ENCODE measurements at places on chromosomes 4 and X.

DNA sequence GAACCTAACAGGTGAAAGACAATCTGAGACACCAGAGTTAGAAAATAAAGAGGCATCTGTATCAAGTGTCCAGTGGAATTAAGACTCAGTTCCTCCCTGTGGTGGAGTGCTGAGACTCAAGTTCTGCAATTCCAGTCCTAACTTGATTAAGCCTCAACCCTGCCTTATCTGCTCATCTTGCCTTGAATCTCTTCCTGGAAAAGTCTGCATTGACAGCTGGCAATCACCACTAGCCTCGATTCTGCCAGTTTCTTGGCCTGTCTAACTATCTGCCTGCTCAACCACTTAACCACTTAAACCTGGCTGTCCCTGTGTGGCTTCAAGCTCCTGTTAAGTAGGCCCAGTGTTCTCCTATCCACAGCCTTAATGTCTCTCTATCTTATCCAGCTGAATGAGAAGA lies 22.4 kb upstream of the NEIL3 start:
- DNase-seq: no peak

GRCh38 chr4:80029364-80029763 lies 43.7 kb downstream of the ANTXR2 start:
- no peak for DNase-seq

- DNase-seq: no peak
Measured at GRCh38 chr4:31261632-31262031, 541.5 kb downstream of the PCDH7 start.

DNA sequence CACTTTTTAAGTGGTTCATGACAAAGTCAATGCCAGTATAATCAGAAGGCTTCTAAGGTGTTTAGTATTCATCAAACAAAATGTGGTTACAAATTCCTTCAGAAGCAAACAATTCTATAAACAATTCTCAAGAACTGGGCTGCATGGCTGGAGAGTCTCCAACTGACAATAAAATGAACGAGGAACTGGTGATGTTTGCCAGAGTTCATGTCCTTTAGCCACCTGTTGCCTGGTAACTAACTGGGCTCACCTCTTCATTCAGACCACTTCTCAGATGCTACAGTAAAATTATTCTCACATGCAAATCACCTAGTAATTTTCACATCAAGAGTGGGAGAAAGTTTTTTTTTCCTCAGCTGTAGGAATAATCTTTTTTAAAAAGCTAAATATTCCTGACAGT lies 53.3 kb downstream of the CAMK2D start:
- DNase-seq: no peak

GRCh38 chrX:39125834-39126233 lies 324.6 kb downstream of the MID1IP1 start:
- DNase-seq: no peak

DNA sequence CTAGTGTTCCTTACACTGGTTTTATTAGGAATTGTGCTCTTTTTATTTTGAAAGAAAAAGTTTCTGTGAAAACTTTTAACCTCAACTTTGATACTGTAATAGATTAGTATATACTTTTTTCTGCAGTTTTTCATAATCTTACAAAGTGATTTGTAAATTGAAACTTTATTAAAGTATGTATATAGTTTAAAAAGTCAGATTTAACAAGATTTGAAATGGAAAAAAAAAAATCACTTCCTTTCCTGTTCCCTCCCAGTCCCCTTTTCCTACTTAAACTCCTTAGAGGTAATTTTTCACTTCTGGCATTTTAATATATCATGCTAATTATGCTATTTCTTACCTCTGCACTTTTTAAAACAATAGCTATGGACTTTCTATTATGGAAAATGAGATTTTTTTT lies 49.3 kb downstream of the PAQR3 start:
- DNase-seq: no peak

- no peak for DNase-seq
Measured at GRCh38 chrX:106933538-106933961, 13.3 kb downstream of the CLDN2 start.

- no peak for DNase-seq
Measured at GRCh38 chrX:46333550-46333949, 211.7 kb downstream of the ZNF674 start.

GRCh38 chr4:3262208-3263052 lies 13.5 kb downstream of the MSANTD1 start:
- DNase-seq: no peak

DNA sequence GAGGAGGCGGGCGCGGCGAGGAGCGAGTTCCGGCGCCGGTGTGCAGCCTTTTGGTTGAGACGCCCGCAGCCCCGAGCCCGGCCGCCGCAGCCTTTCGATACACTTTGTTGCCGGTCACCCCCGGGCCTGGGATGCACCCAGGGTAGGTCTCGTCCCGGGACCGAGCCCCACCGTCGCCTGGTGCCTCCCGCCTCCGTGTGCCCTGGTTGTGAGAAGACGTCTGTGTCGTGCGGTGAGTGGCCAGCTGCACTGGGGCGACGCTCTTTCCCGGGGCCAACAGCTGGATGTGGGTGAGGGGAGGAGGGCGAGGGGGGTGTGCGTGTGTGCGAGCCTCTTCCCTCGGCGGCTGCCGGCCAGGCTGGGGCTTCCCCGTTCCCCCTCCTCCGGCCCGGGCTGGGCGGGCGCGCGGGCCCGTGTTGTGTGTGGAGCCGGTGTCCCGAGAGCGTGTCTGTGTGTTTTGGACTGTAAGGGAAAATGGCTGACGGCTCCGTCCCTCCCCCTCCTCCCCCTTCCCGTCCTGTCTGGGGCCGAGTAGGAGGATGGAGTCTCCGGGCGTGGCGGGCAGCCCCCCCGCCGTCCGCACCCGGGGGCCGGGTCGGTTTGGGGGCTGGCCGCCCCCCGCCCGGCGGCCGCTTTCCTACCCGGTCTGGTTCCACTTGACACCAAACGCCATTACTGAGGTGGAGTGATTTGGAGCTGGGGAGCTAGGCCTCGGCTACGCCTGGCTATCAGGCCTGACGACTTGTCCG lies 807 bp downstream of the USP9X start:
- DNase-seq: no peak

DNA sequence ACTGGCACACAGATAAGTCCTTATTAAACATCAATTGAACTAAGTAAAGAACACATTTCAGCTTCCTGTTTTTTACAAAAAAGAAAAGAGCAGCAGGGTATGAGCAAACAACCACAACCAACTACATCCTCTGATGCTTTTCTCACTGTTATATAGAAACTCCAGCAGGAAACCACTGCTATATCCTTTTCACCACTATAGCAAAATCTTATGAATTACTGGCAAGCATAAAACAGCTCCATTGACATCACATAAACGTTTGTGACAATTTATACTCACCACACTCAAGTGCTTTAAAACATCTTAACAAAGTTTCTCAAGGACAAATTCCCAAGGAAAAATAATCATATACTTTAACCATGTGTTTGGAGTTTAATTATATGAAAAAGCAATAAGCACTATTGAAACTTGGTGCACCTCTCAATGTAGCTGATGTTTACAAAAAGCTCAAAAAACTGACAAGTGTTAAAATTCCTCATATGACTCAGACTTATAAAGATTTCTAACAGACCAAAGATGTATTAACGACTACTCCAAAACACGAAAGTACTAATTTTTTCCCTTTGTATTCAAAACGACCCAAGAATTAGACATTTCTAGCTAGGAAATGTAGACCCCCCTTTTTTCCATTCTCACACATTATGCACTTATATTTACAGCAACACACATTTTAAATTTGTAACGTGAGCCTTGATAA lies 12.9 kb downstream of the GPRIN3 start:
- DNase-seq: no peak

DNA sequence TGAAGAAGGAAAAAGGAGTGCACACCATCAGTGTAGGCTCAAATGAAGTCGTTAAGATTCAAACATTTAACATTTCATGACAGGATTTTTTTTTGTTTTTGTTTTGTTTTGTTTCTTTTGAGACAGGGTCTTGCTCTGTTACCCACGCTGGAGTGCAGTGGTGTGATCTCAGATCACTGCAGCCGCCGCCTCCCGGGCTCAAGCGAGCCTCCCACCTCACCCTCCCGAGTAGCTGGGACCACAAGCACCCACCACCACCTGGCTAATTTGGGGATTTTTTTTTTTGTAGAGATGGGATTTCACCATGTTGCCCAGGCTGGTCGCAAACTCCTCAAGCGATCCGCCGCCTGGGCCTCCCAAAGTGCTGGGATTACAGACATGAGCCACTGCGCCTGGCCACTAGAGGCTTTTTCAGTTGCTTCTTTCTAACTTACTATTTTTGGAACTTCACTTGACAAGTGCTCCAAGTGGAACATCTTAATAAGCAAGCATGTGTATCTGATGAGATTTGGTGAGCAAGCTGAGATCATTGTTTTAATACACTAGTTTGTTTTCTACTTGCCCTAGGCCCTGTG lies 78.9 kb upstream of the CNKSR2 start:
- DNase-seq: no peak

DNA sequence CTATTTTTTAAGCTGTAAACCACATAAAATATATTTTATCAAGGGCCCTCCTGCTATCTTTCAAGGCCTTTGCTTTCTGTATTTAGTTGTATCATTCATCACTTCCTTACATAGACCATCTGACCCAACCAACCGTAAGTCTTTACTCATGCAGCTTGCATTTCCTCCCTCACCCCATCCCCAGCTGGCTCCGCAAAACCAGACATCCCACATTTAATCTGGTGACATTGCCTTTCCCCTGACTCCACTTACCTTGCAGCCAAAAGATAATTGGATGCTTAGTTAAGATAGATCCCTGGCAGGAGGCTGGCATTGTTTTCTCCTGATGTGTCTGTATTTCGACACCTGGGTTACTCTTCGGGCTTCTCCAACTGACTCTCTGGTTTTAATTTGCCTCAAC lies 183.7 kb upstream of the LDB2 start:
- no peak for DNase-seq

DNA sequence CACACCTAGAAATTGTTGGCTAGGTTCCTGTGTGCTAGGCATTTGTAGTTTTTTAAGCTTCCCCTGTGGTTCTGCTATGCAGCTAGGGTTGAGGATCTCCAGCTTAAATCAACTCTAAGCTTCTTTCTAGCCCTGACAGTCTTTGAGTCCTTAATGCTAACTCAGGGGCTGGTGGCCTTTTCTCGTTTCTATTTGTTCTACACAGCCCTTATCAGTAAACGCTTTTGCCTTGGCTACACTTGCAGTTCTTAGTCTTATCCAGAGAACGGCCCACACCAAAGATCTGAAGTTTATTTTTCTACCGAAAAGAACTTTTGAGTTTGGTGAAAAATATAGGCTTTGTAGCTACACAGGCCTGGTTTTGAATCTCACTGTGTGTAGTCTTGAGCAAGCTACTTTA lies 212.0 kb downstream of the DHX15 start:
- DNase-seq: no peak

GRCh38 chr4:69323284-69323683 lies 43.0 kb downstream of the UGT2B28 start:
- DNase-seq: no peak

DNA sequence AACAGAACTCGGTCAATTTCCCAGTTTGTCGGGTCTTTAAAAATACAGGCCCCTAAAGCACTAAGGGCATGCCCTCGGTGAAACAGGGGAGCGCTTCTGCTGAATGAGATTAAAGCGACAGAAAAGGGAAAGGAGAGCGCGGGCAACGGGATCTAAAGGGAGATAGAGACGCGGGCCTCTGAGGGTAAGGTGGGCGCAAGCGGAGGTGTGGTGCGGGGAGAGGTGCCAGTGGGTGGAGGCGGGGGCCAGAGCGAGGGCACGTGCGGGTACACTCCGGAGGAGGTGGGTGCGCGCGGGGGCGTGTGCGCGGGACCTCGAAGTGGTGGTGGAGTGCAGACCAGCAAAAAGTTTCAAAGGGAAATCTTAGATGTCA lies 787 bp upstream of the TET2 start:
- DNase-seq: no peak

- DNase-seq: no peak
Measured at GRCh38 chrX:50721764-50722521, 92.1 kb downstream of the SHROOM4 start.

- no peak for DNase-seq
Measured at GRCh38 chr4:148300877-148301276, 141.3 kb downstream of the NR3C2 start.

DNA sequence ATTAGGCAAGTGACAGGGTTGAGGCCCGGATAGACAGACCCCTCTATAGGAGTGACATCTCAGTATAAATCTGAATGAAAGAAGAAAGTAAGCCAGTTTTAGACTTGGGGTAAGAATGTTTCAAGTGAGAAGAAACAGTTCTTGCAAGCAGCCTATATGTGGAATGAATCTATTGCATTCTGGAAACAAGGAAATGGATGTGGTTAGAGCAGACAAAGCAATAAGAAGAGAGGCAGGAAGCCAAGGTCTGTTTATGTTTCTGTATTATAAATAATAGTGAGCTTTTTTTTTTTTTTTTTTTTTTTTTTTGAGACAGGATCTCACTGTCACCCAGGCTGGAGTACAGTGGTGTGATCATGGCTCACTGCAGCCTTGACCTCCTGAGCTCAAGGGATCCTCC lies 255.8 kb downstream of the UNC5C start:
- DNase-seq: no peak

DNA sequence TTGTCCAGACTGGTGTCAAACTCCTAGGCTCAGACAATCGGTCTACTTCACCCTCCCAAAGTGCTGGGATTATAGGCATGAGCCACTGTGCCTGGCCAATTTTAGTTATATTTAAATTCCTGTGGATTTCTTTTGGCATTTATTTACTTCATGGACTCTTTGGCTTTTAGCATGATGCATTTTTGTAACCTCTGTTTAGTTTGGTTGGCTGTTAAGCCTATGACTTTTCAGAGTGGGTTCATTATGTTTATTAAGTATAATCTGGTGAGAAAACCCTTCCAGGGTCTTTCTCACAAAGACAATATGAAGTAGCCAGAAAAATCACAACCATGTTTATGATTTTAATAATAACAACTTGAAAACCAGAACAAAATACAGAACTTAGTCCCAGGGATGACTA lies 49.4 kb downstream of the USP38 start:
- no peak for DNase-seq

DNA sequence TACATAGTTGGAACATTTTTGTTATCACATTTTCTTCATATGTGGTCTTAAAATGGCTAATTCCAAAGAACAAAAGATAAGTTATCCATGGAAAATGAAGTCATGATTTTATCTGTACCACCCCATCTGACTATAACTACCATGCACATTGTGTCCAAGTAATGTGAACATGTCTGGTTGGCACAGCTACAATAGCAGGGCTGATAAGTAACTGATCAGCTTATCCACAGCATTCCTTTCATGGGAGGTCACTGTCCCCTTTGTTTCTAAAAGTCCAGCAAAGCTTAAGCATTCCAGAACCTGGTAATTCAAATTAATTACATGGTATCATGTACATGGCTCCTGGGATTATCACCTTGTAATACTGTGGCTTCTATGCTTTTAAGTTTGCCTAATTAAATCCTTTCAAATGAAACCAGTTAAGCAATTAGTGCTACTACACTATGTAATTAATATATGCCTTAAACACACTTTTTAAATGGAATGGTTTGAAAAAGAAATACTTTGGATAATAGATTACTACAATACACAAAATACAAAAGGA lies 21.1 kb upstream of the SORBS2 start:
- no peak for DNase-seq

Measured in stimulated activated CD8-positive, alpha-beta memory T cell treated with anti-CD3 and anti-CD28 coated beads, Interleukin-15, amount 100 ng/mL, for 4 hours (primary cell).